ENCODE measurements at places on chromosomes 6 and 20.

GRCh38 chr20:62772103-62772611 is 24.1 kb upstream of the MRGBP start:
- DNase-seq = no peak

GRCh38 chr20:41183391-41183790 is 46.0 kb downstream of the PLCG1 start:
- DNase-seq = no peak

GRCh38 chr6:157716251-157716995 is 106.6 kb upstream of the SNX9 start:
- DNase-seq = no peak

DNA sequence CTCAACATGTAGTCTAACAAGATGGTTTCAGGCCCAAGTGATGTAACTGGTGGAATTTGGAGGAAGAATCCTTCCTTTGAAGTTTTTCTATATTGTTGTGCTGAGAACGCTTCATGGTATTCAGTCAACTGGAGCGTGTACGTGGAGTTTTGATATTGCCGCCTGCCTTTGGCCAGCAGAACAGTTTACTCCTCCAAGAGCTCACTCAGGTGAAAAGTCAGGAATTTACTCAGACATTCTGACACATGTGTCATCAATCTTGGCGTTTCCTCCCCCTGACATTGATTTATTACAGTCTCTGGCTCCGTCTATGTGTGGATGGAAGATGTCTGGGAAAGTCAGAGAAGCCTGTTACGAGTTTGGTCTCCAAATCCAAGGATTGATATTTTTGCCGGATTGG is 19.0 kb upstream of the TGM2 start:
- DNase-seq = no peak

DNA sequence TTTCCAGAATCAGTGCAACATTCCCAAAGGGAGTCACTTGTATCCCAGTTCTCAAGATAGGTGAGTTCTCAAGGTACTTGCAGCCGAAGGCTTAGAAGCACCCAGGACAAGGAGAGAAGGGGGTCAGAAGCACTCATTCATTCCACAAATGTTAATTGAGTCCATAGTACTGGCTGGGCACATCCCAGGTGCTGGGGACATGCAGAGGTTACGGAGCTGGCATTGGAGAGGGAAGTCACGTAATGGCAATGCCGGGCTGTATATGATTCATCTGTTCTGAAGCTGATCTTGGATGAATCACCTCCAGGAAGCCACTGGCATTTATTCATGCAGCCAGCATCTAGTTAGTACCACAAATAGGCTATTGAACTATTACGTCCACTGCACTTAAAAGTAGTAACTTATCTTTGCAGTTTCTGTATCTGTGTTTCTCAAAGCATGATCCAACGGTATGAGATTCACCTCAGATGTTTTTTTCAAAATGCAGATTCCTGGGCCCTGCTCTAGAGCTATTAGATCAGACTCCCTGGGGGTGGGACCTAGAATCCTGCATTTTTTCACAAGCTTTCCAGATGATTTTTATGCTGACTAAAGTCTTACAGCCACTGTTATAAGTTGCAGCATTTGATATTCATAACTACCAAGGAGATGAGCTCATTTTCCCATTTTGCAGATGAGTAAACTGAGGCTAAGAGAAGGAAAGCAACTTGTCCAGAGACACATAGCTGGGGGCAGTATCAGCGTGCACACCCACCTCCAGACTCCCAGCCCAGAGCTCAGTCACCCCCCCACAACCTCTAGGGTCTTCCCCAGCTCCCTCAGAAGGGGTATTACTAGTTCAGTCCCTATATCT is 44.1 kb upstream of the ID1 start:
- no peak for DNase-seq

- DNase-seq = no peak
Measured at GRCh38 chr6:152723398-152723797, 25.7 kb downstream of the MYCT1 start.

DNA sequence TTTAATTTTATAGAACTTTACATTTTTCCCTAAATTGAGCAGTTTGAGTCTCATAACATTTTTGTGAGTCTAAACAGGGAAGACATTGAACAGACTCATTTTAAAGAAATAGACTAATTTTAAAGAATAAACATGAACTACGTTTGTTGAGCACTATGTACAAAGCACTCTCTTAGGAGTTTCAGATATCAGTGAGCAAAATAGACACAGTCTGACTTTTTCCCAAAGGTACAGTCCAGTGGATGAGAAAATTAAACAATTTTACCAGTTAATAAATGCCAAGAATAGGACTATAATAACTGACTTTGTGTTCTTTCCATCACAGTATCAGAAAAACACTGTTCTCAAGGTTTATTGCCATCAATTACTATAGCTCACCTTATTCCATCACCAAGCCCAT is 18.1 kb downstream of the OPRM1 start:
- DNase-seq = no peak

- DNase-seq = no peak
Measured at GRCh38 chr6:141482796-141483597, 649.7 kb upstream of the GJE1 start.

DNA sequence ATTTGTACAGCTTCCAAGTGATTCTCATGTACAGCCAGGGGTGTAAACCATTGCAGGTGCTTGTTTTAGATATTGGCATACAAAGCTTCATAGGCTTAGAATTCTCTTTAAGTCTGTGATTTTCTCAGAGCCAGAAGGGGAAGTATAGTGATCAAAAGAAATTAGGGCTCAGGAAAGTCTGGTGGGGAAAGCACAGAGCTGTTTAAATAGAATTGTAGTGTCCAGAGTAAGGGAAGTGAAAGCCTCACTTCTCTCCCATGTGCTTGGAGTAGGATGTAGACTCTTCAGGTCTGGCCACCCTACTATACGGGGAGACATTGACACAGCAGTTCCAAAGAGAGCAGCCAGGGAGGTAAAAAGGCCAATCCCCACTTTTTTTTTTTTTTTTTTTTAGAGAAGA is 10.4 kb downstream of the GCNT2 start:
- DNase-seq = no peak

- DNase-seq = no peak
Measured at GRCh38 chr6:78995946-78996345, 82.1 kb downstream of the PHIP start.

- DNase-seq = peak; percentile 95
Measured at GRCh38 chr6:34143884-34144580, 1.9 kb downstream of the GRM4 start.

GRCh38 chr20:58596750-58597248 is 54.3 kb upstream of the STX16 start:
- DNase-seq = no peak

DNA sequence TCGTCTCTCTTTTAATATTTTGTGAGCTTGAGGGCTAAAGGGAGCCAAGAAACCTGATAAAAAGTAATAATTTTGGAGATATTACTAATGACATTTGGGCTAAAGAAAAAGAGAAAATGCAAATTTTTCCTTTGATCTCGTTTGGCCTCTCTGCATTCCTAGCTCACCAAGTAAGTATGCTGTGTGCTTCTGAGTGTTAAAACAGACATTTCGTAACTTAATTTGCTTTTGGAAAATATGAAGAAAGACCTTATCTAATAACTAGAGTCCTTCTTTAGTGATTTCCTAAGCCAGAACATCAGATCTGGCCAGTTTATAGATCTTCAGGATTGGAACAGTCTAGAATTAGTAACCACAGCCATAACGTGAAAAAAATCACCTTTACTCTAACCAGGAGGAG is 872.9 kb upstream of the SLC35B3 start:
- DNase-seq = no peak

- no peak for DNase-seq
Measured at GRCh38 chr6:1327630-1328029, 15.7 kb downstream of the FOXQ1 start.

DNA sequence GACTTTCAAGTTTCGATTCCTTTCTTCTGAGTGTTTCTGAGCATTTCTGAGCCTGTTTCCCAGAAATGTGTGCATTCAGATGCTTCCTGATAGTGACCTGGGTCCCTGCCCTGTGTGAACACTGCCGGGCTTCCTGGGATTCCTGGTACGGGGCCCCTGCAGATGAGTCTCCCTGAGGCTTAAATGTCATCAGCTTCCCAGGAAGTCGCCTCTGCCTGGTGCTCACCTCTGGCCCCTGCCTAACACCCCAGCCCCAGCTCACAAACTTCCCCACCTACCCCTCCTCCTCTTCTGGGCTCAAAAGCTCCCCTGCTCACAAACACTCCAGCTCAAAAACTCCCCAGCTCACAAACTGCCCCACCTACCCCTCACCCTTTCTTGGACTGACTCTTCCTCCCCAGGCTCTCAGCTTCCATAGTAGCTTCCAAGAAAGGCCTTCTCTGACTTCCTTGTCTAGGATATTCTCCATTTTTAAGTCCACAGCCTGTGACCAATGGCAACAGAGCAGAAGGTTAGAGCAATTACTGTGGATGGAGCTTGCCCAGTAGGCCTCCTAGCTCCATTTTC is 42.0 kb downstream of the TGM2 start:
- DNase-seq = peak; percentile 21

DNA sequence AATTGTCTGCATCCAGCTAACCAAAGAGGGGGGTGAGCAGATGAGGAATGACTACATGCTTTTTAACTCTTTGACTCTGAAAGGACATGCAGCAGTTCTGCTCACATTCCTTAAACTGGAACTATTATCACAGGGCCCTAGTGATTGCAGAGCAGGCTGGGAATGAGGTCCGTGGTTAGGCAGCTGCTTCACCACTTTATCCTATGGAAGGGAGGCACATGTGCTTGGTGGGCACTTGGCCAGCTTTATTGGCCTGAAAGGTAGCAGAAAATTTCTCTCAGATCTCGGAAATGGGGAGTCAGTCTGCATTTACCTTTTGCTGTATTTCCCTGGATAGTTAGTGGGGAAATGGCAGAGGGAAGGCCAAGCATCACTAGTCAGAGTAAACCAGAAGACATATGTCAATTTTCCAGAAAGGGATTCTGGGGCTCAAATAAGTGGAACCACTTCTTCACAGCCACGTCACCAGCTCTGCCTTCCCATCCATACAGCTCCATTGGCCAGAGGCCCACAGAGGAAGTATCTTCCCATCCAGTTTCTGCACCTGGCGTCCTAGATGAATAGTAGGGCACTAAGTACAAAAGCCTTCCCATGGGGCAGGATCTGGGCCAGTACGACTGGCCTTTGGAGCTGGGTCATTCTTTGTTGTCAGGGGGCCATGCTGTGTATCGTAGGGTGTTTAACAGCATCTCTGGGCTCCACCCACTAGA is 444.8 kb downstream of the PTPRT start:
- DNase-seq = no peak

- no peak for DNase-seq
Measured at GRCh38 chr6:156821707-156822106, 44.5 kb downstream of the ARID1B start.

- no peak for DNase-seq
Measured at GRCh38 chr20:13305284-13305683, 84.2 kb downstream of the ISM1 start.

All from GM23338 (cell line).